ENCODE measurements at places on chromosomes 3 and 15. TPM values are rescaled to one million over a fixed set of nuclear protein-coding genes. Genes with fewer than 3 reads are reported as not detected.

- no peak for DNase-seq
These were observed 445.3 kb downstream of the NAALADL2 start for GRCh38 chr3:175304404-175304803.

Gene CLRN1
- total RNA-seq, result not detected

Gene PLAAT1
- total RNA-seq, result 0.49 TPM

DNA sequence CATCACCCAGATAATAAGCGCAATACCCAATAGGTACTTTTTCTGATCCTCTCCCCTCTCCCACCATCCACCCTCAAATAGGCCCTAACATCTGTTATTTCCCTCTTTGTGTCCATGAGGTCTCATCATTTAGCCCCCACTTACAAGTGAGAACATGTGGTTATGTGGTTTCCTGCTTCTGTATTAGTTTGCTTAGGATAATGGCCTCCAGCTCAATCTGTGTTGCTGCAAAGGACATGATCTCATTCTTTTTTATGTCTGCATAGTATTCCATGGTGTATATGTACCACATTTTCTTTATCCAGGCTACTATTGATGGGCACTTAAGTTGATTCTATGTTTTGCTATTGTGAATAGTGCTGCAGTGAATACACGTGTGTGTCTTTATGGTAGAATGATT lies 165.4 kb downstream of the MBNL1 start:
- no peak for DNase-seq

DNA sequence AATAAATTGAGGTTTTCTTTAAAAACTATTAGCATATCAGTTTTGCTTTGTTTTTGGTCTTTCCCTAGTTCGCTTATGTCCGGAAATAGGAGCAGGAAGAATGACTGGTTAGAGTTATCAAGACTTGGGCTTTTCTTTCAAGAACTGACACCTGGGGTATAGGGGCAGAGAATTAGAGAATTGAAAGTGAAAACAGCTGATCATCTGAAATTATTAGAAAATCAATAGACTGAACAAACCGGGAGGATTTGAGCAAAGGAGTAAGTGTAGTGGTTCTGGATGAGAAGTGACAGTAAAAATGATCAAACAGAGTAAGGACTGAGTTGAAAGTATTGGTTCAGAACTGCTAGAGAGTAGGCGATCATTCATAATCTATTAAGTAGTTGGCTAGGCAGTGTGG lies 6.0 kb downstream of the MINDY2 start:
- DNase-seq, result no peak

- DNase-seq, result no peak
These were observed 647.1 kb upstream of the KCNMB2 start for GRCh38 chr3:177889161-177889560.

Gene BSN
- total RNA-seq, result 0.13 TPM

Gene ERICH6
- total RNA-seq, result 0.68 TPM

All from suprapubic skin (tissue), 4 donors.